ENCODE measurements at places on chromosomes 1 and 21. TPM values are rescaled to one million over a fixed set of nuclear protein-coding genes. Genes with fewer than 3 reads are reported as not detected.

GRCh38 chr1:18116777-18117176 lies 9.2 kb downstream of the IGSF21 start:
- no peak for DNase-seq

- DNase-seq, result no peak
Observed at GRCh38 chr1:165698761-165699052, 345 bp upstream of the ALDH9A1 start.

- DNase-seq, result no peak
Observed at GRCh38 chr1:245677461-245678240, 522.9 kb downstream of the KIF26B start.

Gene GNAT2
- not detected for total RNA-seq

Data from activated CD8-positive, alpha-beta T cell treated with anti-CD3 and anti-CD28 coated beads, Interleukin-2, amount 10 ng/mL, durations not matched to agents 7 days and 5 days (primary cell).